Stimulated activated CD4-positive, alpha-beta T cell treated with anti-CD3 and anti-CD28 coated beads, Interleukin-15, amount 100 ng/mL, for 48 hours (primary cell): ENCODE measurements at places on chromosomes 4 and X.
A peak's percentile ranks its signal among the peaks of the same experiment; 100 is the strongest.

DNA sequence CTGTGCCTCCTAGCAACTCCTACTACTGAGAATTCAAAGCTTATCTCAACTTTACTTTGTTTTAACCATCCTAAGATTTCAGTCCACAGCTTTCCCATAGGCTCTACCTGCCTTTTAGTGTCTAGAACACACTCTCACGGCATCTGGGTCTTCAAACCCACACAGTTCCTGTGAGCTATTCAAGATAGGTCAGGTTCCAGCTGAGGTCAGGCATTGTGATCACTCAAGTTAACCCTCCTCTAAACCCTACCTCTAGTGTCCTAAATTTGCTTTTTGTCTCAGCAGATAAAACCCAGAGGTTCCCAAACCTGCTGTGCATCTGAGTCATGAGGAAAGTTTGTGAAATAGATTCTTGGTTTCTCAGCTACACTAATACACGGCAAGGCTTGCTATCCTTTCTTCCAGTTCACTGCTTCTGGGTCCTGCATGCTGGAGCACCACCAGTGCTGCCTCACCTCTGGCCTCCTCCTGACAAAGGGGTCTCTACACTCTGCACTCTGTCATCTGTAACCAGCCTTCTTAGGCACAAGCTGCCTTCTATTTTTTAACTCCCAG is 324.6 kb upstream of the MAGEB2 start:
- no peak for DNase-seq

DNA sequence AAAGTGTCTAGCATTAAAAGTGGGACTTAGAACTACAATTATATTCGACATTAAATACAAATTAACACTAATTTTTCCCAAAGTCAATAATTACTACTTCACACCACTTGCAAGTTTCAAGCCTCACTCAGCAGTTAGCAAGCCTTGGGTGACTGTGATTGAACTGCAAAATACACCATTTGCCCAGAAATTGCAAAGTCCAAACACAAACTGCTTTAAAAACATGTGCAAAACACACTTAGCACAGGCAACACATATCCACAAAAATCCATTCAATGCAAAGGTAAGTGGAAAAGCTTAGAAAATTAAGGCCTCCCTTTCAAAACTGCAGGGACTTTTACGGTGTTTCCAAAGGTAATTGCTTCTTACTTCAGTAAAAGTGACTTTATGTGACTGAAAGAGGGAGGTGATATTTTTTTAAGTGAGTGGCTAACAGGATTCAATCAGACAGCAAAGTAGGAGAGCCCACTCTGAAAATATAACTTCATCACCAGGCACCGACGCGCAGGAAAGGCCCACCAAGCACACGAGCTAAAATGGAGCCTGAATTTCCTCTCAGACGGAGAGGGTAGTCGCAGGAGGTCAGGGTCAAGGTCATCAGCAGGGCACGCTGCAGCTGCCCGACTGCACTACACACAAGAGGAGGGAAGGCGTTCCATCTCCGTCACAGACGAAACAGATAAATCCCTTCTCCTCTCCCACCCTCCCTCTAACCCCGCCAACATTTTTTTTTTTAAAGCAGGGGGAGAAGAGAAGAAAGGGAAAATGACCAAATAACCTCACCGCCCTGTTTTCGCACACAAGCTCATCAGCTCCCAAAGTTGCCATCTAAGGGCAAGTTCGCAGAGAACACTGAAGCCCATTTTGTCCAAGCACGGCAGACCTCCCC is 3.1 kb downstream of the ZNF827 start:
- no peak for DNase-seq

GRCh38 chr4:152246659-152247058 is 289.2 kb downstream of the FBXW7 start:
- no peak for DNase-seq

DNA sequence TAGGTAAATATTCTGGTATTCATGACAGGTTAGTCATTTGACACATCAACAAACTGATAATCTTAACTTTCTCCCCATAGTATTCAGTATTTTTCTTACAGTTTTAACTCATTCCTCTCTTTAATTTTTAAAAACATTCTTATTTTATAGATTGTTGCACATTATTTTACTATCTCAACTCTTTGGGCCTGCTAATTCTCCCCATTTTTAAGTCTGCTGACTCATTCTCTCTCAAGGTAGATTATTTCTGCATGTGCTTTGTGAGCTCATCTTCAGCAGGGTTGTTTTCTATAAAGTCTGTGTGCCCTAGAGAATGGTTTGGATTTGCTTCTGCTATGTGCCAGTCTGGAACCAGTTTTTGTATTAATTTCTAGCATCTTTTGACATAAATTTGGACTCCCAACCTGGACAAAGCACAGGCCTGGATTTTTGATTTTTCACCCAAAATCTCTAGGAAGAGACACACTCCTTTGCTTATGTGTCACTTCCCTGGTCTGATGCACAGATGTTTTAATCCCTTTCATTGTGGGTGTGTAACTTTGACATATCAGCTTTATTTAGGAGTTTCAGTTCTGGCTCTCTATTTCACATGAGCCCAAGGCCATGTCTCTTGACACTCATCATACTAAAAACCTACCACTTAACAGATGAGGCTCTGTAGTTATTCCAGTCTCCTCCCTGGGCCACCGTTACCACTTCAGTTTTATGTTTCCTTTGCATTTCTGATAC is 194.3 kb upstream of the PGRMC2 start:
- DNase-seq, result no peak

GRCh38 chrX:38304010-38304409 is 23.3 kb downstream of the RPGR start:
- DNase-seq, result no peak

DNA sequence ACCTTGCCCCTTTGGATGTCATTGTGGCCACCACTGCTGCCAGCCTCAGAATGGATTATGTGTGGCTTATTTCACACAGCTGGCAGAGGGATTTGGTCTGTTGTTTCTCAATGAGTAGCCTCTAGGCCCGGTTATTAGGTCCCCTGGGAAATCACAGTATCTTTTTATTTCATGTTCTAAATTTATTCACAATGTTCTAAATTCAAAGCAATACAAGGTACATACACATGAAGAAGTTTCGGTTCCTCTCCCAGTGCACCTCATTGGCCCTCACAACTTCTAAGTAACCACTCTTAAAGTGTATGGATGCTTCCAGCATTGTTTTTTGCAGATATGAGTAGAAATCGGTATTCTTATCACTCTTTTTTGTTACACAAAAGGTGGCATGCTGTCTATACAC is 262.7 kb downstream of the RCHY1 start:
- DNase-seq, result no peak

- DNase-seq, result no peak
Measured at GRCh38 chrX:40262157-40263013, 164.6 kb upstream of the BCOR start.

GRCh38 chr4:113071805-113072204 is 22.4 kb downstream of the ANK2 start:
- DNase-seq, result no peak

DNA sequence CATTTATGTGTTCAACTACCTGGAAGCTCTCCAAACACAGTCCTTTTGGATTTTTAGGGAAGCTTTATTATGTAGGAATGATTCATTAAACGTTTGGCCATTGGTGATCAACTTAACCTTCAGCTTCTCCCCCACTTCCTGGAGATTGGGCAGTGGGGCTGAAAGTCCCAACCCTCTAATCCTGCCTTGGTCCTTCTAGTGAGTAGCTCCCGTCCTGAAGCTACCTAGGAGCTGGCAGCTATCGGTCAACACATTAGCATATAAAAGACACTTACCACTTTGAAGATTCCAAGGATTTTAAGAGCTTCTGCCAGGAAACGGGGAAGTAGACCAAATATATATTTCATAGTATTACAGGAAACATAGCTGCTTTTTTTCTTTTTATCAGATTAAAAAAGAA is 69.7 kb downstream of the MCUB start:
- no peak for DNase-seq

- DNase-seq, result no peak
Measured at GRCh38 chr4:77930876-77931275, 68.2 kb downstream of the MRPL1 start.

- no peak for DNase-seq
Measured at GRCh38 chr4:56511098-56511497, 5.5 kb downstream of the ARL9 start.

DNA sequence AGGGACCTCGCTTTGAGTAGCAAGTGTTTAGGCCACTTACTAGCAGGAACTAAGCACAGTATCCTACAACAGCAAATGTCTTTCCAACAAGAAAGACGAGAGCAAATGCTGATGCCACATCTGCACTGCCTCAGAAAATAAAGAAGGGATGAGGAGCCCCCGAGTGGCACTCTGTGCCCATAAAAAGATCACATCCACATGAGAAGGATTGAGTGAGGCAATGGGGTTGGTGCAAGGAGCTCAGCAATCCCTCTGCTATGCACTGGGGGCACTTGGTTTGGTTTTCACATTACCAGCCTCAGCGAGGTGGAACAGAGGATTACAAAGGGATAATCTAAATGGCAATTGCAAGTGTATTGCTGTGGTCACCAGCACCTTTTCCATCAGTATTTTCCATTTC is 252.8 kb upstream of the SLC7A11 start:
- no peak for DNase-seq

- DNase-seq, result no peak
Measured at GRCh38 chr4:86496094-86497080, 97.7 kb upstream of the PTPN13 start.

GRCh38 chr4:180832073-180832472 is 1411.1 kb upstream of the TENM3 start:
- no peak for DNase-seq

GRCh38 chr4:105894660-105895582 is at the start of gene NPNT:
Gene NPNT, plus strand, starts transcription at chr4:105895471. Its CDS starts 182 bp downstream, at chr4:105895653.
- DNase-seq, result no peak

GRCh38 chr4:113502906-113503305 is 258.6 kb downstream of the CAMK2D start:
- no peak for DNase-seq

DNA sequence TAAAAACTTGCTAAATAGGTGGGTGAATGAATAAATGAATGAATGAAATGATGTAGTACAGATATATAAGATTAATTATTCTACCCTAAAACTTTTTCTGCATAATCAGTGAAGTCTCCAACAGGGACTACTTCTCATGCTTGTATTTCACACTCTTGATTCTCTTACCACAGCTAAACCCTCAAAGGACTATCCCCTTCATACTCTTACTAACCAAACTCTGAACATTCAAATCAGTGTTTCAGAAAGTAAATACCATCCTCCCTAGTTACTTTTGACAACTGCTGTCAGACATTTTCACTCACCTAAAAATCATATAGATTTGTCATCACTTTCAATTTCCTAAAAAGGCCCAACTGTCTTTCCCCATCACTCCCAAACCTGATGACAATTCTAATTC is 234.3 kb upstream of the HHIP start:
- no peak for DNase-seq

DNA sequence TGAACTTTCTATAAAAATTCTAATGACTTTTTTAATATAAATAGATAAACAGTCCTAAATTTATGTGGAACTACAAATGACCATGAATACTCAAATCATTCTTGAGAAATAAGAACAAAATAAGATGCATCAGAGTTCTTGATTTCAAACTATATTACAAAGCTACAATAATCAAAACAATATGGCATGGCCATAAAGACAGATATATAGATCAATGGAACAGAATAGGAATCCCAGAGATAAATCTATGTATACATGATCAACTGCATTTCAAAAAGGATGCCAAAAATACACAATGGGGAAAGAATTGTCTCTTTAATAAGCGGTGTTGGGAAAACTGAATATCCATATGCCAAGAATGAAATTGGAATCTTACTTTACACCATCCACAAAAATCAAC is 98.4 kb upstream of the IL15 start:
- no peak for DNase-seq

GRCh38 chr4:3480528-3481112 is 17.5 kb downstream of the DOK7 start:
- peak; percentile 74 for DNase-seq
